COR-L47 (cell line): ENCODE measurements at places on chromosomes 12 and 14.

- DNase-seq: no peak
These were observed 93.3 kb upstream of the RIC8B start for GRCh38 chr12:106681210-106681609.

- peak; percentile 23 for DNase-seq
These were observed 183.4 kb upstream of the GZMB start for GRCh38 chr14:24817212-24818057.

DNA sequence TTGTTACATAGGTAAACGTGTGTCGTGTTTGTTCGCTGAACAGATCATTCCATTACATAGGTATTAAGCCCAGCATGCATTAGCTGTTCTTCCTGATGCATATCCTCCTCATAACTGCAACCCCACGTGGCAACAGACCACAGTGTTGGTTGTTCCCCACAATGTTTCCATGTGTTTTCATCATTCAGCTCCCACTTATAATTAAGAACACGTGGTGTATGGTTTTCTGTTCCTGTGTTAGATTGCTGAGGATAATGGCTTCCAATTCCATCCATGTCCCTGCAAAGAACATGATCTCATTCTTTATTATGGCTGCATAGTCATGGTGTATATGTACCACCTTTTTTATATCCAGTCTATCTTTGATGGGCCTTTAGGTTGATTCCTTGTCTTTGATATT lies 1071.1 kb downstream of the SLC16A7 start:
- DNase-seq: no peak

- DNase-seq: no peak
These were observed 559.9 kb downstream of the TRHDE start for GRCh38 chr12:72832024-72832423.

- no peak for DNase-seq
These were observed 69.8 kb downstream of the PLEKHA5 start for GRCh38 chr12:19199332-19199731.

DNA sequence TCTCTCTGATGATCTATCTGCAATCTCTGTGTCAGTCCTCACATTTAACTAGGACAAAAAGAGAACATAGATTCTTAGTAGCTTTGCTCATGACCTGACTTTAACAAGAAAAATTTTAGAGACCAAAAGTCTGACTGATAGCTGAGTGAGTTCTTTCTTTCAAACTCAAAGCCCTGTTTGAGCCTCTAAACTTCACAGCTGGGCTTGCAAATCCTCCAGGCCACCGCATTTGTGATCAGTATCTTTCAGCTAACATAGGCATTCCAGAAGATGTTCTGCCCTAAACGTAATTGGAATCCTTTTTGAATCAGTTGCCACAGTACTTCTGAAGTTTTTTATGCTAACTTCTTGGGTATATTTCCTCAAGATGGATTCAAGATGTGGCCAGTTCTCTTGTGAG lies 459.0 kb downstream of the DPF3 start:
- no peak for DNase-seq

GRCh38 chr12:32047357-32048212 lies 59.1 kb upstream of the BICD1 start:
- no peak for DNase-seq

DNA sequence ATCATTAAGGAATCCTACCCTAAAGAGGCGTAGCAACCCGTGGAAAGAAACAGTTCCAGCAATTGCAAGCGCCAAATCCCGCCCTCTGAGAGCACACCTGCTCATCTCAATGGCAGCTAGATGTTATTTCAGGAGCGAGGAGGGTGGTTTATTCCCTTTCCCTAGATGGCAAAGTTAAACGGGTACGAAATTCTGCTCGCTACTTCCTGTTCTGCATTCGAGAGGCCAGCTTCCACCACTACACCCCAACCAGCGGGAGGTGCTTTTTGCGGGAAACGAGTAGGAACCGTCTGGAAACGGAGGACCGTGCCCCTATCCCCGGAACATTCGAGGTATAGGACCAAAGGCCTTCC lies 536 bp downstream of the VPS29 start:
- DNase-seq: peak; percentile 51

GRCh38 chr12:104535369-104535768 lies 78.6 kb downstream of the CHST11 start:
- DNase-seq: no peak

DNA sequence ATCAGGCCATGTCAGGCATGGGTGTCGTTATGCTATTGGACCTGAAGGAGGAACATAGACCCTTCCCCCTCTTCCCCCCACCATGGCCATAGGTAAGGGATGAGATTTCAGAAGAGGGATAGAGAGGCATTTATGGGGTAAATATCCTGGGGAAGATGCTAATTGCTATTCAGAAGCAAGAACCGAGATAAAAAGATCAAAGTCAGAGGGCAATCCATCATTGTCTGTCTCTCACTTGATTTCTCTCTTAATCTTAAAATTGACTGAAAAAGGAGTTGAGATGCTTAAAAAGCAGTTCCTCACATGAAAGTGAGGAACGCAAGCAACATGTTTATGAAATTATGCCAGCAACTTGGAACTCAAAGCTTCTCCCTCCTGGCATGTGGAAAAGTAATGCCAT lies 212.0 kb downstream of the RPAP3 start:
- DNase-seq: no peak

DNA sequence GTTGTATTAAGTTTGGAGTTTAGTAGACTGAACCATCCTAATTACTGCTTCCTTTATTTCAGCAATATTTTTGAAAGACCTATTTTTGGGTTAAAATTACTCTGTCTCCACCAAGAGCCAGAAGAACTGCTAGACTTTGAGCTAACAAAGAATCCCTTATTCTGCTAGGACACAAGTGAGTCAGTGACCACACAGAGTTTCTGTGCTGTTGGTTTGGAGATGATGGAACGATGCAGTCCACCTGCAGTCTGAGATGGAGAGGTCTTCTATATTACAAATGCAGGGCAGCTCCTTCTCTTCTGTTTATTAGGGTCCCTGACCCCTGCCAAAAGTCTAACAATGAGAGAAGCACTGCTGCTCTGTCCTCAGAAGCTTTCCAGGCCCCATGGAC lies 6.7 kb upstream of the STXBP6 start:
- no peak for DNase-seq

- no peak for DNase-seq
These were observed 2.7 kb downstream of the ASPG start for GRCh38 chr14:104087981-104088850.

DNA sequence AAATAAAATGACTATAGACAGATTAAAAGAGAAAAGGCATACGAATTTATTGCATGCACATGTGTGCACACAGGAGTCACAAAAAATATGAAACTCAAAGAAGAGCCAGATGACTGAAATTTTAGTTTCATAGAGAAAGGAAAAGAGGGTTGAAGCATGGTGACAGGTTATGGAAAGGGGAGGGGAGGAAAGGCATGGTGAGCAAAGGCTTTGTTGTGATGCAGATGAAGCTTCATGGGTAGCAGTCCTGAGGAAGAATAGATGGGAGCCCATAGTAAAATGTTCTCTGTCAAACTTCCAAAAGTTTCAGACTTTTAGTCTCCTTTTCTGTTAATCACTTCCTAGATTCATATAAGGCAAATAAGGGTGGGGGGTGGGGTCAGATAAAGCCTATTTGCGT lies 612.7 kb upstream of the ATP2B1 start:
- no peak for DNase-seq

DNA sequence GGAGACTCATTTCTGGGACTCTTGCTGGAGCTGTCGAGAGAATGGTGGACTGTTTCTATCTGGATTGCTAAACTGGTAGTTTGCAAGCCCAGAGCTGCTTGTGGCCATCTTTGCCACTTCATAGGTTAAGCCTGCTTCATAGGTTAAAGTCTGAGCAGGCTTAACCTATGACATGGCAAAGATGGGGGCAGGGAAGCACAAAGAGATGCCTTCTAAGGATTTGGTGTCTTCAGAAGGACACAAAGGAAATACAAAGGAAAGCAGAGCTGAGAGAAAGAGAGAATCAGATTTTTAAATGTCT lies 78.4 kb upstream of the MAX start:
- DNase-seq: no peak

- no peak for DNase-seq
These were observed 27.8 kb downstream of the NOC4L start for GRCh38 chr12:132171968-132172521.

DNA sequence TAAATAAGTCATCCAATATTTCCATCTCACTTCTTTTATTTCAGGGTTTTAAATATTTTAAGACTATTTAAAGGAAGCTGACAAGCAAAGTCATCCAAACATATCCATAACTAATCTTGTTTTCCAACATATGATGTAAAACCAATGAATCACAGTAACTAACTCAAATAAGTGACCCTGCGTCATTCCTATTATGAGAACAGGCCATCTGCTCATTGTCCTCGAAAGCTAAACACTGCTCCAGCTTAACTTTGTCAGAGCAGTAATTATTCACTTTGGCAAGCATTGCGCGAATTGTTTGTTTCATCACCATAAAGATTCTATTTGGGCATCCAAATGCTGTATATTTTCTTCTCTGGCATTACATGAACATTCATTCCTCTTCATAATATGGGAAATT lies 99.1 kb downstream of the CAPZA3 start:
- DNase-seq: no peak

GRCh38 chr12:23757541-23757962 lies 191.9 kb downstream of the SOX5 start:
- peak; percentile 2 for DNase-seq

GRCh38 chr12:15662303-15662980 lies 126.7 kb downstream of the EPS8 start:
- DNase-seq: no peak

DNA sequence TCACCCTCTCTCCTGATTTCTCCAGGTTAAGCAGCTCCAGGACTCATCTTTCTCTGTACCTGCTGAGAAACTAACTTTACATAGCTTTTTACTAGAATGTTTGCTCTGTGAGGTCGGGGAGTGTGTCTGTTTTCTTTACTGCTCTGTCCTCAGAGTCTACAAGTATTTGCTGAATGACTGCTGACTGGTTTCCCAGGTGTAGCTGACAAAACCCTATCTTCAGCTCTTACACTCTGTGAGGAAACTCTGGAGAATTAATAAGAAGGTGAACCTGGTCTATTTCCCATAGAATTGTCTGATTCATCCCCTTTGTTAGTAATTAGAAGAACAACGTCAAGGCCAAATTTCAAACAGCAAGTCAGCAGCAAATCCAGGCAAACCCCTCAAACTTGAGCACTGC lies 226.8 kb downstream of the ZFP36L1 start:
- no peak for DNase-seq

- no peak for DNase-seq
These were observed 380.6 kb downstream of the CCDC91 start for GRCh38 chr12:28570811-28571210.

- no peak for DNase-seq
These were observed 126.0 kb downstream of the BTG1 start for GRCh38 chr12:92019491-92020277.

GRCh38 chr14:33848706-33849454 lies 102.0 kb downstream of the EGLN3 start:
- peak; percentile 71 for DNase-seq

DNA sequence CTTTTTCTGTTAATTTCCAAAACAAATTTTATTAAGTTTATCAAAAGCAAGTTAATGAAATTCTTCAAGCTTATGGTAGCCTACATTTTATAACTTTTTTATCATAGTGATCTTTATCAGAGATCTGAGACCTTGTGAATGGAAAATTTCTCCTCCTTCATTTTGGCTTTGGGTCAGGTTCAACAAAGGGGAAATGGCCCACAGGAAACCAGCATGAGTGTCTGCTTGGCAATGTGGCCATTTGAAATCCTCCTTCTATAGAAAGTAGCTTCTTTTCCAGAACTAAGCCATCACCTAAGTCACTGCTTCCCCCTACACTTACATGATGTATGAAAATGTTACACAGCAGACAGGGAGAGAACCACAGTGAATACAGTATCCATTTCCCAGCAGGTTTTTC lies 1.6 kb downstream of the RHOJ start:
- no peak for DNase-seq

- DNase-seq: no peak
These were observed 180.6 kb upstream of the CAND1 start for GRCh38 chr12:67088401-67089118.

DNA sequence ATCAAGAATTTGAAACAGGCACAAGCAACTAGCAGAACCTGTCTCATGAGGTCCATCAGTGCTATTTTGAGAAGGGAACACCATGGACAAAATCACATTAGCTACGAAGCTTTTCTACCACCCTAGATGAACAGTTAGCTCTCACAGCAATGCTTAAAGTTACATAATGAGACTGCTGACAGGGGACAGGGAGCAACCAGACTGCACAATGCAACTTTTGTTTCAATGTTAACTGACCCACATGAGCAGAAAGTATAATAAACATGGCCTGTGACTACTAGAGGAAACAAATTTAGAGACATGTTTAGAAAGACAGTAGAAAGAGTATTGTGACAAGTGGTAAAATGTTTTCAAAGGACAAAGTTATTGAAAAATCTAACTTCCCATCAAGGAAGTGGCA lies 282.8 kb downstream of the CEP128 start:
- no peak for DNase-seq

DNA sequence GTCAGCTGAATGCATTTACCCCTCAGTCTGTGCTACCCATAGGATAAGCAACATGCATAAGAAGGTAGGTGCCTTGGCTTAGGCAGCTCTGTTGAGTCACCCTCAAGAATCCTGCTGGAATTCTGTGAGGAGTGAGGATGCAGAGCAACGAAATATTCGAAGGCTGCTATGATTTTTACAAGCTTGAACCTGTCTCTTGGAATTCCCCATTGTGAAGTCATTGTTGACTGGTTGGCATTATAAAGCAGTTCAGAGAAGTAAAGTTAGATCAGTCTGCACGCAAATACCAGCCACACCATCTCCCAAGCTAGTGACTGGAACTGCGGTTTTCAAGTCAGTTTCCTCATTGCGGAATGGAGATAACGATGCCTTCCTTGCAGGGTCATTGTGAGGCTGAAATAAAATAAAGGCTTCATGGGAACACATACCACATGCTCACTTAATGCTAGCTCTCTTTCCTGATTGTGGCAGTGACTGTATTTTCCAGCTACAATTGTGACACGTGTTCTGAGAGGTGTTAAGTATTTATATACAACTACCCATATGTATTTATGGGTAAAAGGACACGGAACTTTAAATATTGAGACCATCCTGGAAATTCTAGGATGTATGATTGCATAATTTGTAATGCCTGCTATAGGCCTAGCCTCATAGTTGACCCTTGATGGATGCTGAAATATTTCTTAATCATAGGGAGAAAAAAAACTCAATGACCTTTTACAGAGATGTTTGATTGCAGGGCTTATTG lies 96.7 kb downstream of the ETV6 start:
- no peak for DNase-seq

- peak; percentile 82 for DNase-seq
These were observed 718 bp downstream of the PACS2 start for GRCh38 chr14:105315211-105315721.

GRCh38 chr14:68934066-68934465 lies 45.0 kb downstream of the ACTN1 start:
- DNase-seq: no peak

DNA sequence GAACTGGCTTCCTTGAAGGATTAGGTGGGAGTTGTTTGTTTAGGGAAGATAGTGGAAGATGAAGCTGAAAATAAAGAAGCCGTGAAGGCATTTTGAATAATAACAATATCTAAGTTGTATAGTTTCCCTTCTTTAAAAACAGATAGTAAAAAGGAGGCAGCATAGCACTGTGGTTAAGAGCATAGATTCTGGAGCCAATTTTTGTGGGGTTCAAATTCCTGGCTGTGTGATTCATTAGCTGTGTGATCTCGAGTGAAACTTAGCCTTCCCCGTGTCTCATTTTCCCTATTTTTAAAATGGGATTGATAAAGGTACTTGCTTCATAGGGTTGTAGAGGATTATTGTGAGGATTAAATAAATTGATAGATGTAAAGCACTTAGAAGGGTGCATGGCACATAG lies 104.5 kb downstream of the MYRFL start:
- no peak for DNase-seq
